H9 (cell line): ENCODE measurements at places on chromosomes 16 and 17.

- no peak overlapping the region; the same call in 2 of the 3 replicates for H3K4me3 ChIP-seq
- DNase-seq, result no peak
- no peaks in the 10 kb centered on the region for H3K36me3 ChIP-seq
- no peaks in the 10 kb centered on the region for H3K27me3 ChIP-seq
- H3K4me1 ChIP-seq, result no peaks in the 10 kb centered on the region
Observed at GRCh38 chr17:7755095-7755890, 37.7 kb downstream of the DNAH2 start.

DNA sequence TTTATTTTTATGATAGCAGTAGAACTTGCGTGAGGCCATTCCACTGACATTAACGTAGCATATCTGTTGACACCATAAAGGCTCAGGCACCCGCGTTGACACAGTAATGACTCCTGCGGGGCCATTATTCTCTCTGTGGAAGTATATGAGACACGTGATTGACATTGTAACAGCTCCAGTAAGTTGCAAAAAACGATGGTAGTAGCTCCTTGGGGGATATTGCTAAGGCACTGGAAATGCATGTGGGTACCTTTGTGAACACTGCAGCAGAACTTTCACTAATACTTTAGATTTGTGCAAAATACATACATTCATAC lies 918.8 kb upstream of the CDH8 start:
- no peak overlapping the region for H3K27ac ChIP-seq
- peaks cover 4% of the 10 kb centered on the region; the same call in 1 of the 2 replicates for H3K4me1 ChIP-seq
- no peaks in the 10 kb centered on the region for H3K36me3 ChIP-seq
- DNase-seq, result no peak

- DNase-seq, result no peak
- H3K27ac ChIP-seq, result no peak overlapping the region
- H3K4me1 ChIP-seq, result no peaks in the 10 kb centered on the region
- no peaks in the 10 kb centered on the region for H3K27me3 ChIP-seq
- H3K36me3 ChIP-seq, result no peaks in the 10 kb centered on the region
- no peak overlapping the region for H3K4me3 ChIP-seq
Observed at GRCh38 chr17:55518510-55518909, 7.3 kb upstream of the SMIM36 start.

DNA sequence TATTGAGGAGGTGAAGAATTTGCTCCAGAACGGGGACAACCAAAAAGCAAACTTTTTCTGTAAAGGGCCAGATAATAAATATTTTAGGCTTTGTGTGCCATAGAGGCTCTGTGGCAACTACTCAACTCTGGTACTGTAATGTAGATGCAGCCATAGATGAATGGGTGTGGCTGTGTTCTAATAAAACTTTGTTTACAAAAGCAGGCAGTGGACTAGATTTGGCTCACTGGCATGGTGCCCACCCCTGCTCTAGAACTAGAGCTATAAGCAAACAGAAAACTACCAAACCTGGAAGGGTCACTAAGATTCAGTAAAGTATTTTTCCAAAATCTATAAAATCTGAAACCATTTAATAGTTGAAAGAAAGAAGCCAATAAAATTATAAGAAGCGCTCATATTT lies 24.6 kb upstream of the SMURF2 start:
- H3K4me3 ChIP-seq, result no peak overlapping the region
- H3K27ac ChIP-seq, result no peak overlapping the region
- H3K36me3 ChIP-seq, result no peaks in the 10 kb centered on the region

GRCh38 chr17:80380555-80381002 lies 34.4 kb upstream of the ENDOV start:
- no peak overlapping the region for H3K27ac ChIP-seq
- no peaks in the 10 kb centered on the region for H3K27me3 ChIP-seq
- DNase-seq, result no peak
- peaks cover 67% of the 10 kb centered on the region for H3K36me3 ChIP-seq
- H3K4me3 ChIP-seq, result no peak overlapping the region

DNA sequence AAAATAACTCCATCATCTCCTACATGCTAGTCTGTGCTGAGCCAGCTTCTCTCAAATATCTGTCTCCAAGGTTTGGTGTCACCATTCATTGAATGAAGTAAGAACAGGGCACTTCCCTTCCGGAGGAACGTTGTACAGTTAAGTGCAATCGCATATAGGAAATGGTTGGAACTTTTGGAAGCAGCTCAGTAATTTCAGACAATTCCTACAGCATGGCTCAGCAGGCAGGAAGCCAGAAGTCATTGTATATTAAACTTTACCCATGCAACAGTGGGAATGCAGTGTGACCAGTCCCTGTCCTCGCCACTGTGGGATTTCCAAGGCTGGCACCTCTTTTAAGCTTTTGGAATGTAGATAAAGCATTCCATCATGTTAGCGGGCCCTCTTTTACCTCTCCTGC lies 51.1 kb upstream of the MYH2 start:
- DNase-seq, result no peak
- H3K4me3 ChIP-seq, result no peak overlapping the region
- no peaks in the 10 kb centered on the region for H3K36me3 ChIP-seq
- no peak overlapping the region for H3K27ac ChIP-seq
- no peaks in the 10 kb centered on the region for H3K27me3 ChIP-seq

GRCh38 chr17:71580220-71580619 lies 540.6 kb upstream of the SOX9 start:
- H3K4me1 ChIP-seq, result peaks cover 3% of the 10 kb centered on the region; the same call in 1 of the 2 replicates
- H3K27ac ChIP-seq, result no peak overlapping the region
- no peak overlapping the region for H3K4me3 ChIP-seq
- DNase-seq, result no peak
- no peaks in the 10 kb centered on the region for H3K27me3 ChIP-seq

GRCh38 chr16:66681676-66682075 lies 14.9 kb downstream of the CMTM4 start:
- peaks cover 4% of the 10 kb centered on the region for H3K36me3 ChIP-seq
- no peaks in the 10 kb centered on the region for H3K4me1 ChIP-seq
- no peak for DNase-seq
- H3K27ac ChIP-seq, result no peak overlapping the region
- H3K27me3 ChIP-seq, result no peaks in the 10 kb centered on the region

DNA sequence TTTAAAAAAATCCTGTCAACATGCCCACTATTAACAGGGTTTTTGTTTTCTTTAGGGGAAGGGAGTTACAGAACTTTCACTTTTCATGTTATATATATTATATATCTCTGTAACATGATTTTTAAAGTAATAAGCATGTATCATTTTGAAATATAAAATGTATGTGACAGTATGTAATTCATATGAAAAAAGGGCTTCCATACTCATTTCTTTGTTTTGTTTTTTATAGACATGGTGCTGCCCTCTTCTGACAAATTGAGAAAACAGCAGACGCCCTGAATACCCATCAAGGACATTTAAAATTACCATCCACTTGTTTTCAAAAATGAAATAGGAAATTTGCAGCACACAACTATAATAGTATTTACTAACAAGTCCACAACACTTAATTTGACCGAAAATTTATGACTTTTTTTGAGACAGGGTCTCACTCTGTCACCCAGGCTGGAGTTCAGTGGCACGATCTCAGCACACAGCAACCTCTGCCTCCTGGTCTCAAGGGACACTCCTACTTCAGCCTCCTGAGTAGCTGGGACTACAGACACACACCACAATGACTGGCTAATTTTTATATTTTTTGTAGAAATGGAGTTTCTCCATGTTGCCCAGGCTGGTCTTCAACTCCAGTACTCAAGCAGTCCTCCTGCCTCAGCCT lies 30.4 kb downstream of the CFDP1 start:
- H3K4me3 ChIP-seq, result no peak overlapping the region
- H3K36me3 ChIP-seq, result peaks cover 33% of the 10 kb centered on the region
- H3K27me3 ChIP-seq, result no peaks in the 10 kb centered on the region
- H3K4me1 ChIP-seq, result no peaks in the 10 kb centered on the region
- no peak for DNase-seq
- no peak overlapping the region for H3K27ac ChIP-seq
